ENCODE measurements at places on chromosomes 4 and X.

GRCh38 chr4:9594948-9595347, 150.7 kb downstream of the DEFB131A start:
- DNase-seq = no peak

GRCh38 chrX:29435396-29435795, 780.0 kb upstream of the MAGEB2 start:
- no peak for DNase-seq

DNA sequence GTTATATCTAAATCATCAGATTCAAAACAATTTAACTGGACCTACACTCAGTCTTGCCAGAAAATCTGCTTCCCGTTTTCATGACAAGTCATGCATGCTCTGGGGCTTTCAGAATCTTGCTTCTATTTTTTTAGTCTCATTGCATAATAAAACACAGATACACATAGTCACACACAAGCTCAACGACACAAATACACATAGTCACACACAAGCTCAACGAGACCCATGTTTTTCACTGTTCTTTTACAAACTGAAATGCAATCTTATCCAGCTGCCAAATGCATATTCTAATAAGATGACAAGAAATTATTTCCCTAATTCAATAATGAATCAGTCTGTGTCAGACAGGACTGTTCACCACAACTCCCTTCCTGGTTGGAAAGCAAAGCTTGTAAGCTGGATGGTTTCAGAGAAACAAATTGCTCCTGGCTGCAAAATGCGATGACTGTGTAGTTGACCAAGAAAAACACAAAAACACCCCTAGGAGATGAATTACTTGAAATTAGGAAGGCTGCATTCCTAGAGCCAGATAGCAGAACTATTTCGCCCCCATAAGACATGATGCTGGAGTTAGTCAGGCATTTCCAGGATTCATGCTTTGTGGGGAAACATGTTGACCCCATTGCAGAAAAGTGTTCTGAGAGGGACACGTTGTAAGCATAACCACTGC, 208.7 kb downstream of the CHIC2 start:
- no peak for DNase-seq

- DNase-seq = no peak
Observed at GRCh38 chrX:22164770-22165388, 107.8 kb upstream of the CBLL2 start.

DNA sequence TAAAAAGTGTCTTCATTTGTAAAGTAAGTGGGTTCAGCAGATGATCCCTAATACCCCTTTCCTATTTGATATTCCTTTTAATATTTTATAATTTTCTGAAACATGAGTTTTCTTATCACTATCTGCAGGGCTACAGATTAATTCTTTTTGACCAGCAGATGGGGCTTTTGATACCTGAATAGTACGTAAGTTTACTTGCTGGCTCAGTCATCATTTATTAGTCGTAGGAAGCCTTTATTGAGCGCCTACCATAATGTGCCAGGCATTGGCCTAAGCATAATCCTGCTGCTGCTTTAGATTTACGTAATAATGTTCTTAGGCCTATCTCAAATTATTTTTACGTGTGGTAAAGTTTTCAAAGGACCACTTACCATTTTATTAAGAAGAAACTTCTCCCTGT, 33.1 kb downstream of the OSTC start:
- no peak for DNase-seq

- no peak for DNase-seq
Observed at GRCh38 chr4:70269674-70270073, 27.3 kb downstream of the CSN3 start.

GRCh38 chr4:150209140-150209829, 131.0 kb downstream of the DCLK2 start:
- no peak for DNase-seq

DNA sequence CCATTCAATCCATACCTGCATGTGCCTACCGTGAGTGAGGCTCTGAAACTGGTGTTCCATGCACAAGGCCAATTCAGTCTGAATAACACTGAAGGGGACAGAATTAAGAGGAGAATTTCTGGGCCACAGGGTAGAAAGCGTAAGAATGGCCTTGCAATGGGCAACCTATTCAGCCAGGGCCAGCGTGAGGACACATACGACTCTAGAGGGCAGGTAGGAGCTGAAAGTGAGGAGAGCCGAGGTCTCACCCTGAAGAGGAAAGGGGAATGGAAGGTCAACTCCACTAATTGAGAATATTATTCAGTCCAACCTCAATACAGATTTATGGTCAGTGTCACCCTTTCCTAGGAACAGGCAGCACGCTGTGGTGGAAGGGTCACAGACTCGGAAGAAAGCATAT, 202.2 kb downstream of the TRIML1 start:
- no peak for DNase-seq

GRCh38 chr4:186699298-186699697, 24.4 kb downstream of the FAT1 start:
- no peak for DNase-seq

GRCh38 chrX:148540114-148540513, 39.7 kb downstream of the AFF2 start:
- no peak for DNase-seq

DNA sequence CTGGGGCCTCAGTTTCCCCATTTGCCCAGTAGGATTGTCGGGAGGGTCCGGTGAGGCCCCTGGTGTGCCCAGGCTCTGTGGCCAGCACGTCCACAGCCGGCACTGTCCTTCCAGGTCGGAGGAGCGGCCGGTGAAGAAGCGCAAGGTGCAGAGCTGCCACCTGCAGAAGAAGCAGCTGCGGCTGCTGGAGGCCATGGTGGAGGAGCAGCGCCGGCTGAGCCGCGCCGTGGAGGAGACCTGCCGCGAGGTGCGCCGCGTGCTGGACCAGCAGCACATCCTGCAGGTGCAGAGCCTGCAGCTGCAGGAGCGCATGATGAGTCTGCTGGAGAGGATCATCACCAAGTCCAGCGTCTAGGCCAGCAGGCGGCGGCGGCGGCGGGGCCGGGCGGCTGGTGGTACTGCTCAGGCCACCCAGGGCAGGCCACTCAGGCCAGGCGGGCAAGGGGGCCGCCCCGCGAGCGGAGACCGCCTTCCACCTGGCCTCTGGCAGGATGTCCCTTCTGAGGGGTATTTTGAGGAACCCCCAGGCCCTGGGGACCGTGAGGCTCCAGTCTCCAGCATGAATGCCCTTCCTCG, 6.7 kb downstream of the MSANTD1 start:
- no peak for DNase-seq

DNA sequence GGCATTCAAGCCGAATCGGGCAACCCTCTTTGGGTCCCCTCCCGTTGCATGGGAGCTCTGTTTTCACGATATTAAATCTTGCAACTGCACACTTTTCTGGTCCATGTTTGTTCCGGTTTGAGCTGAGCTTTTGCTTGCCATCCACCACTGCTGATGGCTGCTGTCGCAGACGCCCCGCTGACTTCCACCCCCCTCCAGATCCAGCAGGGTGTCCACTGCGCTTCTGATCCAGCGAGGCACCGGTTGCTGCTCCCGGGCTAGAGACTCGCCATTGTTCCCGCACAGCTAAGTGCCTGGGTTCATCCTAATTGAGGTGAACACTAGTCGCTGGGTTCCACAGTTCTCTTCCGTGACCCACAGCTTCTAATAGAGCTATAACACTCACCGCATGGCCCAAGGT, 13.3 kb downstream of the ACOX3 start:
- no peak for DNase-seq

- DNase-seq = no peak
Observed at GRCh38 chrX:115650916-115651315, 89.9 kb downstream of the PLS3 start.

- no peak for DNase-seq
Observed at GRCh38 chr4:181933471-181933870, 309.7 kb upstream of the TENM3 start.

GRCh38 chrX:50691820-50692219, 122.2 kb downstream of the SHROOM4 start:
- DNase-seq = no peak

GRCh38 chr4:41437111-41437536, 100.8 kb upstream of the LIMCH1 start:
- DNase-seq = no peak

- DNase-seq = no peak
Observed at GRCh38 chr4:147981305-147981704, 249.4 kb downstream of the ARHGAP10 start.

DNA sequence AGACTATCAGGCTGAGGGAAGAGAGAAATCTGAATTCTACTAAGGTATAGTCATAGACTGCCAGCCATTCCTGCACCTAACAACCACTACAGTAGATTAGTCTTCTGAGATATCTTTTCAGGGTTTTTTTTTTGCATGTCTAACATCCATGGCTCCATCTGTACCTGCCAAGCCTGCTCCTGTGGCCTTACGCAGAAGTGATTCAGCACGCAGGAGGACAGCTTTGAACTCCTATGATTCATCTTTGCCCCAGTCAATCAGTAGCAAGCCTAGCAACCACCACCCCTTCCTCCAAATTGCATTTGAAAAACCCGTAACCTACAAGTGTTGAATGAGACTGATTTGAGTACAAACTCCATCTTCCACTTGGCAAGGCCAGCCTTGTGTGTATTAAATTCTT, 520.7 kb upstream of the HS3ST1 start:
- DNase-seq = no peak

GRCh38 chr4:7803992-7804755, 135.5 kb downstream of the AFAP1 start:
- DNase-seq = peak; percentile 76

GRCh38 chr4:168853770-168854169, 156.3 kb downstream of the CBR4 start:
- DNase-seq = no peak

GRCh38 chrX:149687991-149688390, 23.9 kb upstream of the MAGEA11 start:
- DNase-seq = no peak

GRCh38 chrX:112935029-112935428, 94.4 kb upstream of the AMOT start:
- no peak for DNase-seq

DNA sequence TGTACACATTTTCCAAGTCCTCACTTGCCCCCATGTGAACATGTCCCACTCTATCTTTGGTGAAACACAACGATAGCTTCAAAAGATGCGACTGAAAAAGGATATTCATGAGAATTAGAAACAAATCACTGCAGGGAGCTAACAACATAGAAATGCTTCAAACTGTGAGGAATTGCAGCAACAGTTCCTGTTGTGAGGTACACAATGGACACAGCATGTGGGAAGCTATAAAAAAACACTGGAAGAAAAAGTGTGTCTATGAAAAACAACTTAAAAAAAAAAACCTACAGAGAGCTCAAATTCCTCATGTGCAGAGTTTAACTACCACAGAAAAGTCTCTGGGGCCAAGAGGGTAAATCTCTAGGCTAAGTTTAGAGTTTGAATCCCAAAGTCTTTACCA, 51.6 kb upstream of the BLTP1 start:
- no peak for DNase-seq

- DNase-seq = no peak
Observed at GRCh38 chr4:80585542-80585941, 250.0 kb downstream of the CFAP299 start.

- DNase-seq = no peak
Observed at GRCh38 chr4:184473499-184474262, 669 bp downstream of the IRF2 start.

- no peak for DNase-seq
Observed at GRCh38 chr4:128608006-128608405, 201.5 kb upstream of the JADE1 start.

DNA sequence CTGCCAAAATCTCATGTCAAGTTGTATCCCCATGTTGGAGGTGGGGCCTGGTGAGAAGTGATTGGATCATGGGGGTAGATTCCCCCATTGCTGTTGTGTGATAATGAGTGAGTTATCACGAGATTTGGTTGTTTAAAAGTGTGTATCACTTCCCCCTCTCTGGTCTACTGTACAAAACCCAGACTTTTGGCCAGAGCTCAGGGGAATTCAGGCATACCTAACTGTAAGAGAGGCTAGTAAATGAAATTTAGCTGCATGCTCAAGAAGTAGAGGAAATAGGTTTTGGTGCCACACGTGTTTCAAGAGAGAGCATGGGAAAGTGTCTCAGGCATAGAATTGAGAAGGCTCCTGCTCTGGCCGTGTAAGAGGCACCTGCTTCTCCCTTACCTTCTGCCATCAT, 190.5 kb upstream of the GALNTL6 start:
- no peak for DNase-seq

DNA sequence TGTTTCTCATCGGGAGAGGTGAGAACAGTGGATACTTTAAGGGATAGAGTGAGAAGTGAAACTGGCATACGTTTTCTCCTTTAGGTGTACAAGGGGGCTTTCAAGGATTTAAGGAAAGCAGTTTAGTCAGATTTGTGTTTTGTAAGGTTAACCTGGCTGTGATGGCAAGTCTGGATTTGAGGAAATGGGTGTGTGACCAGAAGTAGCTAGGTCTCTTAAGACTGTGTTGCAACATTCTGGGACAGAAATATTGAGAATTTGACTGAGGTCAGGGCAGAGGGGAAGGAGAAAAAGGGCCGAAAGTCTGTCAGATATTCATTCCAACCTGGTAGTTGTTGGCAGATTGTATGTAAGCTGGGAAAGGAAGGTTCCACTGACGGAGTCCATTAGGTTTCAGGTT, 10.4 kb upstream of the GABRE start:
- DNase-seq = no peak

GRCh38 chrX:99654188-99654587, 755.9 kb downstream of the PCDH19 start:
- DNase-seq = no peak

DNA sequence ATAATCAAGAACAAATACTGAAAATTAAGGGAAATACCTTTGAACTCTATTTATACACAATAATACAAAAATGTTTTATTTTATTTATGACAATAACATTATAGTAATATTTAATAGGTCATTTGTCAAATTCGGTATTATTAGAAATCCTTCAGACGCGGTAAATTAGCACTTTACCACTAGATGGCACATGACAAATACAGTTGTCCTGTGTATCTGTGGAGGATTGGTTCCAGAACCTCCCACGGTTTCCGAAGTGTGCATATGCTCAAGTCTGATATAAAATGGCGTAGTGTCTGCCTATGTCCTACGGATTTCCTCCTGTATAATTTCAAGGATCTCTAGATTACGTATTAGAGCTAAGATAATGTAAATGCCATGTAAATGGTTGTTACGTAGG, 8.1 kb upstream of the LINC00632 start:
- no peak for DNase-seq

DNA sequence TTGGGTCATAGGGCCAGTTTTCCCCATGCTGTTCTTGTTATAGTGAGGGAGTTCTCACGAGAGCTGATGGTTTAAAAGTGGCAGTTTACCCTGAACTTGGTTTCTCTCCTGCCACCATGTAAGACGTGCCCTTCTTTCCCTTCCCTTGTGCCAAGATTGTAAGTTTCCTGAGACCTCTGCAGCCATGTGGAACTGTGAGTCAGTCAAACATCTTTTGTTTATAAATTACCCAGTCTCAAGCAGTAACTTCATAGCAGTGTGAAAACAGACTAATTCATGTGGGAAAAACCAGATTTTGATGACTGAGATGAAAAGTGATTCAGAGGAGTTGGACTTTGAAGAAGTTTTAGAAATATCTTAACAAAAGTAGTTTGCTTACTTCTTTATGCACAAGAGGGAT, 101.4 kb downstream of the ARHGAP10 start:
- no peak for DNase-seq

DNA sequence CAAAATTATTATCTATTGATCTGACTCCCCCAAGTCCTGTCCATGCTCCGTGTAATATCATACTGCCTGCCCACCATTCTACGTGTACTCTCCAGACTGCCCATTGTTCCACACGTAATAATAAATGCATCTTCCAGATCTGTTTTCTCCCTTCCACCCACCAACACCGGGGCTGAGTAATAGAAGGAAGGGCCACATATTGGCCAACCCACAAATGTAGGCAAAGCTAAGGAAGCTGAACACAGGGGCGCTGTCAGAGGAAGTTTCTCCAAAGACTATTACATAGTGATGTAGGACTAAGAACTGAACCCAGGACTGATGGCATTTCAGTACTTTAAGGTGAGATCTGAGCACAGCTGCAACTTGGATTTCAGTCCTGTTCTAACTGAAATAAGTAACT, 135.8 kb upstream of the GUCY1A1 start:
- DNase-seq = no peak
